Osteoblast (primary cell): ENCODE measurements at places on chromosomes 5 and 9. TPM values are rescaled to one million over a fixed set of nuclear protein-coding genes. Genes with fewer than 3 reads are reported as not detected.

SOHLH1 gene
- total RNA-seq: not detected in 2 replicates

PCDHA13 gene
- under 0.01 TPM in 2 replicates for total RNA-seq

GRCh38 chr9:122180633-122181032 lies 20.9 kb downstream of the MORN5 start:
- peaks cover 15% of the 10 kb centered on the region for H3K4me1 ChIP-seq
- no peak overlapping the region for H3K4me3 ChIP-seq
- H3K36me3 ChIP-seq: no peaks in the 10 kb centered on the region

FGF1 gene
- total RNA-seq: 2.9 and 4.3 TPM in 2 replicates

SYK gene
- not detected in 2 replicates for total RNA-seq

C5orf22 gene
- 21.4 and 21.8 TPM in 2 replicates for total RNA-seq

DNA sequence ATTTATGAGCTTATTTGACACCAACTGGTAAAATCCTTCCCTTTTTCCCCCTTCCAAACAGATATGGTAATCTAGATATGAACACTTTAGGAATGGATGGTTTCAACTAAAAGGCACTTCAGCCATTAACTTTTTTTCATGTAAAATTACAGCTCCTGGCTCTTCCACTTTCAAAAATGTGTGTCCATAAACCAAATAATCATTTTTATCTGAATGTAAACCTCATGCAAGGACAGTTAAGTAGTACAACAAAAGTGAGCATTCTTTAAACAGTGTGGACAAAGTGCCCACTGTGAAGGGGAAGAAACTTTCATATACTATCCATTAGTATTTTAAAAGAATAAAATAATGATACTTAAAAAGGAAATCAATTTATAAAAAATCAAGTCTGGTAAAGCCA lies 17.2 kb downstream of the RAB14 start:
- no peak overlapping the region for H3K27ac ChIP-seq
- no peaks in the 10 kb centered on the region for H3K27me3 ChIP-seq
- DNase-seq: no peak
- H3K4me3 ChIP-seq: no peak overlapping the region

FOXD1 gene
- 12.7 and 17.0 TPM in 2 replicates for total RNA-seq

DNA sequence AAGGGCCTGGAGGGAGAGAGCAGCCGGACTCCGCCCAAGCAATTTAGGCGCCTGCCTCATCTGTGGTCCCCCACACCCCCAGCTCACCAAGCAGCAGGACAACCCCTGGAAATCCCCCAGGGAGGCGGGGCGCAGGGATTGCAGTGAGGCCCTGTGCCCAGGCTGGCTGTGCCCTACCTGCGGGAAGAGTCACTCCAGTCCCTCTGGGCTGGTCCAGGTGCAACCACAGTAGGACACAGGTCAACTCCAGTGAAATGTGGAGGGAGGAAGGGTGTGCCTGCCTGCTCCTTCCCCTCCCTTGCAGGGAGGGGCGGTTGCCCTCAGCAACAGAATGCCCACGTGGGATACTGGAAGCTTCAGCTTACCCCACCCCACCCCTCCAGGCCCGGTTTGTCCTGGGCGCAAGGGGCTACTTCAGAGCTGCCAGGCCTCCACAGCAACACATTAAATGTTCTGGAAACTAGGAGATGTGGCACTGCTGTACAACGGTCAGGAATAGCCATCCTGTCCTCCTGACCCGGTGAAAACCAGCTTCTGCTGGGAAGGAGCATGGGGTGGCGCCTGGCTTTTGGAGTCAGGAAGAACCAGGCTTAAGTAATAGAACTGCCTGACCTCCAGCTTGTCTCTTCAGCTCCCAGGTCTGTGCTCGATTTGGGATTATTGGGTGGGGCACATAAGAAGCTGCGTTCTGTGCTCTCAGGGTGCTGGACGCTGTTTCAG lies 22.5 kb downstream of the ABO start:
- H3K36me3 ChIP-seq: no peaks in the 10 kb centered on the region
- no peak overlapping the region for H3K27ac ChIP-seq
- no peaks in the 10 kb centered on the region for H3K4me1 ChIP-seq
- DNase-seq: peak; percentile 32
- H3K4me3 ChIP-seq: no peak overlapping the region

GRCh38 chr5:35484241-35484640 lies 133.4 kb upstream of the SPEF2 start:
- H3K36me3 ChIP-seq: no peaks in the 10 kb centered on the region
- DNase-seq: no peak
- no peaks in the 10 kb centered on the region for H3K27me3 ChIP-seq
- H3K4me3 ChIP-seq: no peak overlapping the region
- H3K4me1 ChIP-seq: peaks cover under 1% of the 10 kb centered on the region
- no peak overlapping the region for H3K27ac ChIP-seq

DNA sequence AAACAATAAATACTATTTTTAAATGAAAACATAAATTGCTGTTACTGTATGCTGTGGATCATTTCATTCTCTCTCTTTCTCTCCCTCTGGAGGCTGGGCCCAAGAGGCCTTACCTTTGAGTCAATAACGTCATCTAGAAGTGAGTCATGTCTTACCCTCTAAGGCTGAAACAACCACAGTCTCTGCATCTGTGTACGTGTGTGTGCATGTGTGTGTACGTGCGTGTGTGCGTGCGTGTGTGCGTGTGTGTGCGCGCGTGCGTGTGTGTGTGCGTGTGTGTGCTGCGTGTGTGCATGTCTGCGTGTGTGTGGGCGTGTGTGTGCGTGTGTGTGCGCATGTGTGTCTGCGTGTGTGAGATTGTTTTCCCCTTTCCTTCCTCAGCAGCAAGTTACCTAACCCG lies 13.6 kb upstream of the IL17B start:
- H3K27ac ChIP-seq: peak overlapping the region; percentile 34
- H3K4me1 ChIP-seq: peaks cover 26% of the 10 kb centered on the region

GRCh38 chr9:7570107-7570720 lies 229.4 kb downstream of the DMAC1 start:
- no peak overlapping the region for H3K4me3 ChIP-seq
- no peaks in the 10 kb centered on the region for H3K27me3 ChIP-seq
- H3K4me1 ChIP-seq: no peaks in the 10 kb centered on the region
- no peak for DNase-seq
- no peaks in the 10 kb centered on the region for H3K36me3 ChIP-seq
- H3K27ac ChIP-seq: no peak overlapping the region

DNA sequence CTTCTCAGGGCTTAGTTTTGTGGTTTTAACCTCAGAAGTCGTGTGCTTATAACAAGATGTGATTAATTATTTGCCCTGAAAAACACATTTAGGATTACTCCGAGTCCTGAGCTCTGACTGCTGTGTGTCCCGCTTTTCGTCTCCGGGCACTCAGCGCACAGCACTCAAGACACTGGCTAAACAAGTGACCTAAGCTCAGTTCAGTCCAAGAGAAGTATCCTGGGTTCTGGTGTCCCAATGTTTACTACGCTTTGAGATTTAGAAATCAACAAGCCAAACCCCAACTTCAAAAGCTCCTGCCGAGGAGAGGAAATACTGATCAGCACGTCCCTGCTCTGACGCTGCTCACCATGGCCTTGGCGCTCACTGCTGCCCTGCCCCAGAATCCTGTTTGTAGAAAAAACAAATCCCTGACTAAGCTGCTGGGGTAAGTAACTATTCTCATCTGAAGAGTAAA lies 53.2 kb downstream of the IPPK start:
- no peak for DNase-seq
- H3K36me3 ChIP-seq: peaks cover 73% of the 10 kb centered on the region
- peaks cover 3% of the 10 kb centered on the region for H3K4me1 ChIP-seq
- H3K27ac ChIP-seq: no peak overlapping the region

DNA sequence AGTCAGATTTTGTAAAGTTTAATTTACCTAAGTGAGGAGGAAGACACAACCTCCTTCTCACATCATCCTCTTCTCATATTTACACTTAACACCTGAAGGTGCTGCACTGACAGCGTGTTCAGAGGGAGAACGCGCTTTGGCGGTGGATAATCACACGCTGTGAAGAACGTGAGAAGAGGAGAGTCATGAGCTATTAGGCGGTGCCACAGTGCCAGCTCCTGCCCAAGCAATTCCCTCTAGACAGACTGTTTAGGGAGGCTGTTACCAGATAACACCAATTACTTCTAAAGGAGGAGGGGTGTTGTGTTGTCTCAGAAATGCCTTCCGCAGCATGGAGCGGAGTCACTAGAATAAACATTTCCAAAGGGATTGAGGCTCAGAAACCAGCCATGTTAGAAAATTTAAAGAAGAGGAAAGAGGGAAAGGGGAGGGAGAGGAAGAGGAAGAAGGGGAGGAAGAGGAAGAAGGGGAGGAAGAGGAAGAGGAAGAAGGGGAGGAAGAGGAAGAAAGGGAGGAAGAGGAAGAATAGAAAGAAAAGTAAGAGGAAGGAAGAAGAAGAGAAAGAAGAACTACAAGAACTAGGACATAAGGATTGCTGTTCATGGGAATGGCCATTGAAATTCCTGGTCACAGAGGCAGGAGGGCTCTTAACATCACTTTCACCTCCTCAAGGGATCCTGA lies 37.3 kb upstream of the WWC1 start:
- H3K4me1 ChIP-seq: no peaks in the 10 kb centered on the region
- no peaks in the 10 kb centered on the region for H3K27me3 ChIP-seq
- no peak for DNase-seq
- H3K36me3 ChIP-seq: no peaks in the 10 kb centered on the region
- H3K27ac ChIP-seq: no peak overlapping the region
- no peak overlapping the region for H3K4me3 ChIP-seq

TLX3 gene
- total RNA-seq: not detected in 2 replicates

PCDHB3 gene
- total RNA-seq: 0.36 and 0.88 TPM in 2 replicates

- H3K4me3 ChIP-seq: no peak overlapping the region
- H3K36me3 ChIP-seq: no peaks in the 10 kb centered on the region
- no peaks in the 10 kb centered on the region for H3K27me3 ChIP-seq
- peaks cover 32% of the 10 kb centered on the region for H3K4me1 ChIP-seq
These were observed 100.7 kb downstream of the CWC27 start for GRCh38 chr5:64869419-64869818.

DNA sequence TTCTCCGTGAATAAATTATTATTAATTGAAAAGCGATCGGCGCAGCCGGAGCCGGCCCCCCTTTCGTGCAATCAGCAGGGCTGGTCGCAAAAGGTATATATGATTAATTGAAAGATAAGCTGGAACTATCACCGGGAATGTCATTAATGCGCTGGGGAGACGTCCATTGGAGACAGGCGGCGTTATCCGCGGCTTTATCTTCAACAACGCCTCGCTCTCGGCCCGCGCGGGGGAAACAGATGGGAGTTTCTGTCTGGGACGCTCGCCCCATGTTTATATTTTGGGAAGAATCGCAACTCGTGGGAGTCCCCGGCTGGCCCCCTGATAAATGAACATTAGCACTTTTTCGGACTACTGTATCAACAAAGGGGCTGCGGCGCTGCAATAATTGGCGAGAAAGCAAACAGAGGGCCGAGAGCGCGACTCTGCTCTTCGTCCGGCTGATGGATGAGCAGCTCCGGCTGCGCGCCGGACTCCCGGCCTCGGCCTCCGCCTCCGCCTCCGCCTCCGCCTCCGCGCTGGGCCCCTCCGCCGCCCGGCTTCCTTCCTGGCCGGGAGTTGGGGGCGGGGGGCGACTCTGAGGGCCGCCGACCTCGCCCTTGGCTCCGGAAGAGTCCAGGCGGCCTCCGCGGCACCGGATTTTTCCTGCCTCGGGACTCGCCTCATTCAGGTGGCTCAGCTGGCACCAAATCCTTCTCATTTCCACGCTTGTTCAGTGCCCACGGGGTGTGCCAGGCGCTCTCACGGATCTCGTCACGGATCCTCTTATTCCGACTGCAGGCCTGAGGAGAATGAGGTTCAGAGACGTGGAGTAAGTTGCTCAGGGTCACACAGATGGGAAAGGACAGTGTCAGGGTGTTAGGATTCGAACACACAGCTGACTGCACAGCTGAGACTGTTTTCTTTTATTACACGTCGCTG lies 3.6 kb upstream of the NKX2-5 start:
- H3K36me3 ChIP-seq: no peaks in the 10 kb centered on the region
- no peaks in the 10 kb centered on the region for H3K4me1 ChIP-seq
- H3K27me3 ChIP-seq: peaks cover 99% of the 10 kb centered on the region
- no peak overlapping the region for H3K27ac ChIP-seq

GRCh38 chr5:73652391-73652790 lies 26.4 kb downstream of the ARHGEF28 start:
- no peaks in the 10 kb centered on the region for H3K36me3 ChIP-seq
- no peak for DNase-seq
- no peaks in the 10 kb centered on the region for H3K27me3 ChIP-seq
- H3K4me1 ChIP-seq: peaks cover 13% of the 10 kb centered on the region

DNA sequence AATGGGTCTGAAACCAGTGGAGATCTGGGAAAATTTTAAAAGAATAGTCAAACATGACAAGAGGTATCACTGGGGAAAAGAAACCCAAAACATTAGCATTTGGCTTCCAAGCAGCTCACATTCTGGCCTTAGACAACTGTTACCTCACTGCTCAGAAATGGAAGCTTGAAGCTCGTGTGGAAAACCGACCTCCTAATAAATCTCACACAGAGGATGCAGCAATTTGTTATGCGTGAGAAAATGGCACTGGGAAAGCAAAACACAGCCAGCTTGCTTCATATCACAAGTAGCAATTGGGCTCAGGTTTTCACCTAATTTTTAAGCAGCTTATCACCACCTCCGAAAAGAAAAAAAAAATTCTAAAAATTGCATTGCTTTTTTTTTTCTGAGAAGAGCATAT lies 103.3 kb upstream of the TAS2R1 start:
- DNase-seq: no peak
- peaks cover 3% of the 10 kb centered on the region for H3K27me3 ChIP-seq
- H3K4me3 ChIP-seq: no peak overlapping the region
- no peaks in the 10 kb centered on the region for H3K36me3 ChIP-seq
- no peak overlapping the region for H3K27ac ChIP-seq

GRCh38 chr9:113772121-113772810 lies 103.8 kb upstream of the ZNF618 start:
- H3K4me1 ChIP-seq: peaks cover 15% of the 10 kb centered on the region
- peak overlapping the region; percentile 47 for H3K27ac ChIP-seq
- DNase-seq: peak; percentile 82

BTNL3 gene
- total RNA-seq: not detected in 2 replicates

ANKRD34B gene
- total RNA-seq: not detected in 2 replicates

GRCh38 chr9:70816316-70816715 lies 305.1 kb downstream of the TRPM3 start:
- H3K27ac ChIP-seq: no peak overlapping the region
- no peaks in the 10 kb centered on the region for H3K4me1 ChIP-seq
- no peaks in the 10 kb centered on the region for H3K27me3 ChIP-seq
- no peak for DNase-seq
- no peak overlapping the region for H3K4me3 ChIP-seq

SMARCA2 gene
- 83.1 and 101 TPM in 2 replicates for total RNA-seq

SKP2 gene
- total RNA-seq: 17.7 and 20.6 TPM in 2 replicates

DNA sequence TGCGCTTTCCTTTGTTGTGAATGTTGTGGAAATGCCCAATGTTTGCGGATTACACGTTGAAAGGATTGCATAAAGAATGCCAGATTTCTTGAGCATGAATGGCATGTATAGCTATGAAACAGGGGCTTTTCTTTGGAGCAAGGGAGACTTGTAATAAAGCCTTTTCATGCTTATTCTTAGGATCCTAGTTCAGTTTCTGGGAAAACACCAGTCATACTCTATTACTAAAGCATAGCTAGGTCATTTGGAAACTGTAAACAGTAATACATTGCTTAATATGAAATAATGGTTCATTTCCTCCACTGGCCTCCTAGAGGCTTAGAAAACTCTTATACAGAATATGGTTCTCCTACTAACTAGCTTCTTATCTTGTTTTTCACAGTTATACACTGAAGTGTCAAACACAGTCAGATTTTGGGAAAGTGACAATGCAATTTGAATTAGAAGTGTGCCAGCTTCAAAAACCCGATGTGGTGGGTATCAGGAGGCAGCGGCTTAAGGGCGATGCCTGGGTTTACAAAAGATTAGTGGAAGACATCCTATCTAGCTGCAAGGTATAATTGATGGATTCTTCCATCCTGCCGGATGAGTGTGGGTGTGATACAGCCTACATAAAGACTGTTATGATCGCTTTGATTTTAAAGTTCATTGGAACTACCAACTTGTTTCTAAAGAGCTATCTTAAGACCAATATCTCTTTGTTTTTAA lies 104.2 kb downstream of the MELK start:
- no peaks in the 10 kb centered on the region for H3K36me3 ChIP-seq
- no peak overlapping the region for H3K4me3 ChIP-seq
- H3K27ac ChIP-seq: no peak overlapping the region
- H3K4me1 ChIP-seq: peaks cover 4% of the 10 kb centered on the region
- no peaks in the 10 kb centered on the region for H3K27me3 ChIP-seq

PCDHGA1 gene
- total RNA-seq: 1.1 and 1.5 TPM in 2 replicates
